Prostate gland (tissue), 2 donors: ENCODE measurements at places on chromosomes 4 and X. TPM values are rescaled to one million over a fixed set of nuclear protein-coding genes. Genes with fewer than 3 reads are reported as not detected.

DNA sequence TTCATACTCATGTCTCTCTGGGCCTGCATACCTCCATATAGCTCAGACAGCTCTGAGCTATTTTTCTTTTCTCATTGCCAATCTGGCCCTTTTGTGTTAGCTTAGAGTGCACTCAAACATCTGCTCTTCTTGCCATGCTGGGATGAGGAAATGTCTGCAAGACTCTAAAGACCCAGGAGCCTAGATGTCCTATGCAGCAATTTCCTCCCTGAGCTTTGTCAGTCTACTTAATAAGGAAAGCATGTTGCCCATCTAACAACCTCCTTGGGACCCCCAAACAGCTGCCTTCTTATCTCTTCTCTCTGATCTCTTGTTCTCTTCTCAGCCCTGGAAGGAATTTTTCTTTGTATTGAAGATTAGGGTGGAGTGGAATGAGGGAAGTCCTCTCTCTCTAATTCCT, 69.2 kb downstream of the UCHL1 start:
- DNase-seq, result no peak

DNA sequence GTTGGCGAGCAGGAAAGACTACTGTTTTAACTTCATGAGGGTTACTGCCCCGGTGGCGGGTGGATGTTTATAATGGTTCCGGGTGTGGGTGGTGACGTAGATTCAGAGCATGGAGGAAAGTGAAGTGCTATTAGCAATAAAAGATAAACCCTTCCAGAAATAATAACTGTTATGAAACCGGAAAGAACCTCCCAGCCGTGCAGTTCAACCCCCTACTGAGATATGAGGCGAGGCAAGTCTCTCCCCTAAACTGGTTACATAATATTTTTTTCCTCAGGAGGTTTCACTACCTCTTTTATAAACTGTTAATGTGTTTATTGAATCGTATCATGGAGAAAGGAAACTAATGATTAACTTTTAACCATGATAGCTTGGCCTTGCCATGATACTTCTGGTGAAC, 33.9 kb upstream of the STIM2 start:
- no peak for DNase-seq

DNA sequence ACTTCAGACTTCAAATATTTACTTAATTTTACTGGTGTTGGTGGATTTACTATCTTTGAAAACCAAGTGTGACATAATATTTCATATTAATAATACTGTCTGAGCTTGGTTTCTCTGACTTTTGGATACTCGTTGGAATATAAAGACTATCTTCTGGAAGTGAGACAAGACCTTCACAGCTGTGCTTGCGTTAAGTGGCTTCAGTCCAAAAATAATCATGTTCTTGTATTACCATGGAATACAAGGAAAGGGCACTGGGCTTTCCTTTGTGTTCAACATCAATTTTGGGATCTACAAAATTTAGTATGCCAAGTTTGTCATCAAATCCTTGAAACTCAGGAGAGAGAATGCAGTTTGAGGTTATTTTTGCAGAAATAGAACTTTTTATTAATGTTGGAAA, 712.4 kb upstream of the LCORL start:
- no peak for DNase-seq

DNA sequence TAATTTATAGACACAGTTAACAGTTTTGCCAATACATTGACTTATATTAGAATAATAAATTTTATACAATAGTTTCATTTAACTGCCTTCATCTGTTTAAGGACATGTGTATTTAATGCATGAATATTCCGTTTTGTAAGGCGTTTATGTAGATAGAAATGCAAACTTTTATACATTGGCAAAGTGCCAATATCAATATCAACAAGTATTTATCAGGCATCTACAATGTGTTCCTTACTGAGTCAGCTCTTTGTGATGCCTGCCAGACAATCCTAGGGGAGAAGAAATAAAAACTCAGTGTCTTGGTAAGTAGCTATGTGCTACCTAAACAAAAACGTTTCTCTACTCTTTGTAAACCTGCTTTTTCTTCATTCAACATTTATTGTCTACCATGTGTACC, 1142.2 kb downstream of the C4orf33 start:
- no peak for DNase-seq

DNA sequence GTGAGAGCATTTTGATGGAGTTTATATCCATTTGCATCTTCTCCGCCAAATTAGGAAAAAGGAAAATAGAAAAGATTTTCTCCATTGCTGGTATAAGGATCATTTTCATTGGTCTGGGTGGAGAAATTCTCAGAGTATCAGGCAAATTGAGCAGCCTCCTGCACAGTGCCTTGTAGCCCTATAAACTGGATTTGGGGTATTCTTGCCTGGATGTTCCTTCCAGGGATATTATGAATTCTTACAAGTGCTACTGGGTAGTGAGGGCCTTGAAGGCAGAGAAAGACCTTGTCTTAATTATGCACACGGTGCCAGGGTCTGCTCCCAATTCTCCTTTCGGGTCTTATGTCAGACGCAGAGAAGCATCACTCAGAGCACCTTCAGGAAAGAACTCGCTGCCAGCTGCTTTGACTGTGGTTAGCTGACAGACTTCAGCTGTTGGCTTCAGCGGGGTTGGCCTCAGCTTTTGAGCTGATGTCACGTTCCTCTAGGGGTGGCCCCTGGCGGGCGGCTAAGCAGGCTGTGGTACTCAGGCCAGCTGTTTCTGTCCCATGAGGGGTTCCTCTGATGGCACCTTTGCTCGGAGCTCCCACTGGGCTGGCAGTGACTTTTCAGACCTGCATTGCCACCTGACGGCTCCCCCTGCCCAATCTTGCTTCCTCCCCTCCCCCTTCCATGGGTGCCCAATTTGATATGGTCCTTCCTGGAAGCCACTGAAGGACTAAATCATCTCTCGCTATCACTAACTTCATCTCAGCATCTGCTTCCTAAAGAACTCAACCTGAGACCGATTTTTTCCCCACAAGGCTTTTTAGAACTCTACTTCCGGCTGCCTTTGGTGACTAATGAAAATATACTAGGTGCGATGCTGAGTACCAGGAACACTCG, 519.5 kb downstream of the BCOR start:
- DNase-seq, result no peak

Gene ARMCX2
- total RNA-seq, result 26.4 TPM

Gene GAGE12D
- total RNA-seq, result not detected

DNA sequence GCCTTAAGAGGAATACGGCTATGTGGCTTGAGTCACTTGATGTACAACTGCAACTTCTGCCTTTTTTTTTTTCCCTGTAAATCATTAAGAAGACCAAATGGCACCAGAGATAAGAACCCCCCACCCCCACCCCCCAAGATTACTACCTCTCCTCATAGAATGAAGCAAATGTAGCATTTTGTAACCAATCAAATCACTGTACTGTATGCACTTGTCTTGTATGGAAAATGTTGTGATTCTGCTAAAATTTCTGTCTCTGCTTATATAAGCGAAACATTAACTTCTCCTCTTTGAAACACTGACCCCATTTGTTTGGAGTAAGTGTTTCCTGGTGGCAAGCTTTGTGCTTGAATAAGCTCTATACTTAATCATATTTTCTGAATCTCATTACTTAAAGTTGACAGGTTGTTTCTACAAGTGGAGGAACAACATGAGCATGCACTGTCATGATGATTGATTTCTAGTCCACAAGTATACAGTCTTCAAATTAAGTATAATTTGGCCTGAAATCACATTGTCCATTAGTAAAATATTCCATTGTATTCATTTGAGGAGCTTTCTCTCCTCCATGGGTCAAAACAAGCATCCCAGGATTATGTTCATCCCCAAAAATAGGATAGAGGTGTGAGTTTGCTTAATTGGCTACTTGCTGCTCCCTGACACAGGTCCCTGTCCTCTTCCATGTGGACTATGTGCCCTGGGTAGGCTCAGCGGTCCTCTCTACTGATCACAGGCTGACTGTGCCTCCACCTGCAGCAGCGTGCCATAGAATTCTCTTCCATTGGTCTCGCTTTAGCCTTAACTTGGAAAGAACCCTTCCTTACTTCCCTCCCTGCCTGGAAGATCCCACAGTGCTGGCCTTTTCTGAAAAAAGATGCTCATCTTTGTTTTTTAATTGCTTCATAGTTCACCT, 104.0 kb upstream of the BMP2K start:
- DNase-seq, result no peak

DNA sequence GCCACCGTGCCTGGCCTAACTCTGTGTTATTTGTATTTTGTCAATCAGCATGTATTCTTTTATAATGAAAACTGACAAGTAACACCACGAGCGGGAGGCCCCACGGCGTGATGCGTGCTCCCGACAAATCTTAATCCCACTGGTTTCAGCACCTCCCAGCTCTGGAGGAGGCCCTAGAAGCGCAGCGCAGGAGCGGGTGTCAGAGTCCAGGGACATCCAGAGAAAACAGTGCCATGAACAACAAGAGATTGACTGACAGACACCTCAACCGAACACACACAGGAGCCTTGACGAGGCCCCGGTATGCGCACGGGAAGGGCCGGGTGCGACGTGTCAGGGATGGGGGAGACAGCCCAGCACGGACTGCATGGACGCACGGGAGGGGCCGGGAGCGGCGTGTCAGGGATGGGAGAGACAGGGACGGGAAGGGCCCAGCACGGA, 23.0 kb downstream of the GAK start:
- no peak for DNase-seq
